K562 (cell line): ENCODE measurements at places on chromosomes 1 and 21. TPM values are rescaled to one million over a fixed set of nuclear protein-coding genes. Genes with fewer than 3 reads are reported as not detected.

GRCh38 chr1:213618094-213618493 is 369.7 kb upstream of the PROX1 start:
- DNase-seq: no peak
- H3K4me1 ChIP-seq: no peaks in the 10 kb centered on the region
- no peak overlapping the region for H3K4me3 ChIP-seq
- peaks cover 14% of the 10 kb centered on the region for H3K27me3 ChIP-seq

Gene SAMD13
- 0.56 and 0.78 TPM in 2 replicates for total RNA-seq

DNA sequence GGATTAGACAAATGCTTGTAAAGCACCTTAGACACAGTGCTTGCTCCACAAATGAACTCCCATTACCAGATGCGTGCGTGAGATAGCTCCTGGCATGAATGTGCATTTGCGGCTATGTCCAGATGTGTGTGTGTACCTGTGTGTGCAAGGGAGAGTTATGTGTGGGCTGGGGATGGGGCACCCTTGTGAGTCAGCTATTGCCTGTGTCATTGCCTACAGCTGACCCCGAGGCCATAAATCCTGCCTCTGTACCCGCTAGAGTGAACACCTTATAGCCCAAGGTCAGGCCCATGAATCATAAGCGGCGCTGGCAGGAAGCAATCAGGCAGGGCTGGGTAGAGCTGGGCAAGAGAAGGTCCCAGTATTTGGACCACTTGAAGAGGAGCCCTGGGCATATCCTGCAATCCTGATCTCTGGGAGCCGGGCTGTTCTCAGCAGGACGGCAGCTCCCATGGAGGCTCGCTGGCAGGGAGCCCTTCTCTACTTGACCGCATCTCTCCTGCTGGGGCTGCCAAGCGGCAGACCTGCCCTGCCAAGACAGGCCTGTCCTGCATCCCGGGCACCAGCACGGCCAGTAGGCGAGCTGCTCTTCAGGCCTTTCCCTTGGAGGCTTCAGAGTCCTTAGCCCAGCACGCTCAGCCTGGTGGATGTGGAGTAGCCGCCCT is 86.4 kb downstream of the TMEM53 start:
- no peak overlapping the region for H3K27ac ChIP-seq
- H3K36me3 ChIP-seq: no peaks in the 10 kb centered on the region
- DNase-seq: peak; percentile 35
- H3K27me3 ChIP-seq: peaks cover 90% of the 10 kb centered on the region

Gene CYP4A22
- 0.07 TPM in 1 of 2 replicates, not detected in the other for total RNA-seq

Gene ASAP3
- 27.6 and 31.2 TPM in 2 replicates for total RNA-seq
